Lower lobe of right lung (tissue), 2 donors: ENCODE measurements at places on chromosomes 2 and 18. TPM values are rescaled to one million over a fixed set of nuclear protein-coding genes. Genes with fewer than 3 reads are reported as not detected.

DNA sequence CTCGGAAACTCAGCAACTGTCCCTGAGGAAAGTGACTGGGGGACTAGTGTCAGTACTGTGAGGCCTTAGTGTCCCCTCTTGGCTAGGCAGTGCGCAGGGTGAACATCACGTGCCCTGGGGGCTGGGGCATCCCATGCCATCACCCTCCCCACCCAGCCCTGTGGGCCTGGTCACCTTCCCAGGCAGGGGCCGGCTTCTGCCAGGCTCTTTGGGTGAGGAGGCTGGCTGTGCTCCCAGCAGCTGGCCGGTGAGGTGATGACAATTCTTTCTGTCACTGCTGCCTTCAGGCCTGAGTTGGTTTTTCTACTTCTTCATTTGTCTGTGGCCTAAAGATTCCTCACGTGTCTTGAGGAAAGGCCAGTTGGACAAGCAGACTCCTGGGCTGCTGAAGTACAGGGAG lies 180.8 kb downstream of the KLHL29 start:
- no peak for DNase-seq
- no peak overlapping the region for H3K4me3 ChIP-seq
- H3K36me3 ChIP-seq: no peaks in the 10 kb centered on the region
- H3K4me1 ChIP-seq: peaks cover 31% of the 10 kb centered on the region
- no peaks in the 10 kb centered on the region for H3K27me3 ChIP-seq
- H3K27ac ChIP-seq: no peak overlapping the region

DNA sequence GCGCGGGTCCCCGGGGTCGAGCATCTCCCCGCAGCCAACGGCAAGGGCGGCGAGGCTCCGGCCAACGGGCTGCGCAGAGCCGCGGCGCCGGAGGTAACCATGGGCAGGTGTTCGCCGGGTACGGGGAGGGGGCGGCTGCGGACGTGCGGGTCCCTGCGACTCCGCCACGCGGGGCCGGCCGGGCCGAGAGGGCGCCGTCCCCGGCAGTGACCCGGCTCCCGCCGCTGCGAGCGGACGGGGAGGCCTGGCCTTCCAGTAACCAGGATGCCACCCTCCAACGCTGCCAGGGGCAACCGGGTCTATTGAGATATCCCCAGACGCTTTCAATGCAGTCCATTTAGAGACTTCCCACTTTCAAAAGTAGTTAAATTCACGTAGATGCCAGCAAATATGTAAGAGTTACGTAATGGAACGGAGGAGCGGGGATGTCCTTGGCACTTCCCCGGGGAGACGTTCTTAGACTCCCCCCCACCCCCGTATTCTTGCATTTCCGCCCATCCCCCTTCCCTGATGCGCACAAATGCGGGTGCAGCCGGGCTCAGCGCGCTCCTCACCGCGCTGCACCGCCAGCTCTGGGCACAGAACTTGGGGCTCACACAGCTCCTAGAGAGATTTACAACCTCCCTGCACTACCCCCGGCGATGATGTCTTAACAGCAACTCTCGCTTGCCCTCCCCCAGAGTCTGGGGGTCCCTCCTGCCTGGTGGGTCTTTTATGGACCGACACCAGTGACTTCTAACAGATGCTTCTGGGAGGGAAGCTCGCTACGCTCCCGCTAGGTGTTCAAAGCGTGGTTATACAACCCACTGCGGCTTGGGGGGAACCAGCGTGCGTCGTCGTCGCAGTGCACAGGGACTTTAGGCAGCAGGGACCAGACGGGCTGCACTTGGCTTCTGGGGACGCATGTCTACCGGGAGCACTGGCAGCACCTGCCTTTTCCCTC lies 657 bp downstream of the SGPP2 start:
- no peaks in the 10 kb centered on the region for H3K36me3 ChIP-seq
- peaks cover 32% of the 10 kb centered on the region for H3K4me1 ChIP-seq
- H3K27me3 ChIP-seq: peaks cover 29% of the 10 kb centered on the region

DNA sequence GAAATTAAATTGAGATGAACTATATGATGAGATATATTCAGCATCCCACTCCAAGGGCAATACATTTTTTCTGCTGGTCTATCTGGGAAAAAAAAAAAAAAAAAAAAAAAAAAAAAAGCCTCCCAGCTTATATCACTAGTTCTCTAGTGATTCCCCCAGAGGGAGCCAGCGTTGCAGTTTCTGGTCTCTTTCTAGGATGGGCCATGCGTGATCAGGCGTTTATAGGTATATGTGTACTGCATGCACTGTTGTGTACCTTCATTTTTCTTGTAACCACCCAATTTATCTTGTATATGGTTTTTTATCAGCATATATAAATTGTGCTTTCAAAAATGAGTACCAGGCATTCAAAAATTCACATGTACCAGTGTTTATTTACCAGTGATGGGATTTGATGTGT lies 35.1 kb downstream of the DCDC2C start:
- H3K27ac ChIP-seq: no peak overlapping the region
- no peaks in the 10 kb centered on the region for H3K36me3 ChIP-seq
- no peak overlapping the region for H3K4me3 ChIP-seq
- DNase-seq: no peak
- no peaks in the 10 kb centered on the region for H3K27me3 ChIP-seq

DNA sequence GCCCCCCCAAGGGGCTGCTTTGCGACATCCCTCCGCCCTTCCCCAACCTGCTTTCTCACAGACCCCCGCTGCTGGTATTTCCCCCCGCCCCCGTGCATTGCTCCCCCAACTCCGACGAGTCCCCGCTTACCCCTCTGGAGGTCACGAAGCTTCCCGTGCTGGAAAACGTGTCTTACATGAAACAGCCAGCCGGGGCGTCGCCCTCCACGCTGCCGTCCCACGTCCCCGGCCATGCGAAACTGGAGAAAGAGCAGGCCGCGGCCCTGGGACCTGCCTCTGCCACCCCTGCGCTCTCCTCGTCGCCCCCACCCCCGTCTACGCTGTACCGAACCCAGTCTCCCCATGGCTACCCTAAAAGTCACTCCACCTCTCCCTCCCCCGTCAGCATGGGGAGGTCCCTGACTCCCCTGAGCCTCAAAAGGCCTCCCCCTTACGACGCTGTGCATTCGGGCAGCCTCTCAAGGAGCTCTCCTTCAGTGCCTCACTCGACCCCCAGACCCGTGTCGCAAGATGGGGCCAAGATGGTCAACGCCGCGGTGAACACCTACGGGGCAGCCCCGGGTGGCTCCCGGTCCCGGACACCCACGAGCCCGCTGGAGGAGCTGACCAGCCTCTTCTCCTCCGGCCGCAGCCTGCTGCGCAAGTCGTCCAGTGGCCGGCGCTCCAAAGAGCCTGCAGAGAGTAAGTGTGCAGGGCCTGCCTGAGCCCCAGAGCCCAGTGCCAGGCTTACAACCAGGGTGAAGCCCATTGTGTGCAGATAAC lies 183.0 kb downstream of the NYAP2 start:
- H3K36me3 ChIP-seq: no peaks in the 10 kb centered on the region
- H3K4me3 ChIP-seq: no peak overlapping the region
- no peaks in the 10 kb centered on the region for H3K27me3 ChIP-seq
- DNase-seq: peak; percentile 46
- H3K4me1 ChIP-seq: no peaks in the 10 kb centered on the region

- no peak overlapping the region for H3K27ac ChIP-seq
- no peak for DNase-seq
- no peaks in the 10 kb centered on the region for H3K27me3 ChIP-seq
- H3K4me1 ChIP-seq: no peaks in the 10 kb centered on the region
Measured at GRCh38 chr2:173431191-173431590, 76.5 kb downstream of the CDCA7 start.

- H3K36me3 ChIP-seq: no peaks in the 10 kb centered on the region
- no peak for DNase-seq
- no peak overlapping the region for H3K27ac ChIP-seq
- H3K4me1 ChIP-seq: peaks cover 12% of the 10 kb centered on the region
- no peak overlapping the region for H3K4me3 ChIP-seq
- no peaks in the 10 kb centered on the region for H3K27me3 ChIP-seq
Measured at GRCh38 chr2:224957540-224958461, 84.5 kb downstream of the DOCK10 start.

DNA sequence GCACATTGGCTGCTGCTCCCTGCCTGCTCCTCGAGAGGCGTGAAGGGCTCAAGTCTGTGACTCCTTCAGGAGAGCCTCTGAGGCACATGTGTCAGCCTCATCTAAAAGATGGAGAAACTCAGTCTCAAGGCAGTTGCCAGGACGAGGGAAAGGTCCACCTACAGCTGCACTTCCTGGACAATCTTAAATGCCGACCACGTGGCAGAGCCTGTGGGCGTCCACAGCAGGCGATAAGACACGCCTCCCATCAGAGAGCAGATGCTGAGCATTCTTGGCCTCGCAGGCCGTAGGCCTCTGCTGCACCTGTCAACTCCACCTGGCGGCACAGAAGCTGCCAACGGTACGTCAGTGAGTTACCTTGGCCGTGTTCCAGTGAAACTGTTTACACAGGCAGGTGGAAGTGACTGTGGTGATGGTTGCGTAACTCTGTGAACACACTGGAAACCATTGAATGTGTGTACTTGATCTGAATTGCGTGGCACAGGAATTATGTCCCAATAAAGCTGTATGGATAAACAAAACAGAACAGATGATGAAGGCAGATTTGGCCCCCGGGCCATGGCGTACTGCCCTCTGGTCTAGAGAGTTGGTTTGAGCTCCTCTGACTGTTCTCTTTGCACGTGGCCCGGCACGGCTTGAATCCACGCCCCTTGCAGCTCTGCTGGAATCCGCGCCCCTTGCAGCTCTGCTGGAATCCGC lies 114.5 kb downstream of the RNF144A start:
- peak; percentile 91 for DNase-seq
- no peaks in the 10 kb centered on the region for H3K27me3 ChIP-seq
- no peak overlapping the region for H3K4me3 ChIP-seq
- peaks cover 6% of the 10 kb centered on the region for H3K36me3 ChIP-seq
- peak overlapping the region; percentile 16 for H3K27ac ChIP-seq
- peaks cover 39% of the 10 kb centered on the region for H3K4me1 ChIP-seq

- no peak for DNase-seq
- H3K4me1 ChIP-seq: no peaks in the 10 kb centered on the region
- H3K36me3 ChIP-seq: peaks cover 14% of the 10 kb centered on the region
- H3K27me3 ChIP-seq: no peaks in the 10 kb centered on the region
Measured at GRCh38 chr2:74671479-74671878, 17.4 kb downstream of the SEMA4F start.

- peaks cover 23% of the 10 kb centered on the region for H3K4me1 ChIP-seq
- H3K4me3 ChIP-seq: no peak overlapping the region
- no peak overlapping the region for H3K27ac ChIP-seq
Measured at GRCh38 chr2:26971911-26972786, 1.7 kb downstream of the MAPRE3 start.

- no peaks in the 10 kb centered on the region for H3K4me1 ChIP-seq
- H3K4me3 ChIP-seq: no peak overlapping the region
- DNase-seq: no peak
- no peak overlapping the region for H3K27ac ChIP-seq
Measured at GRCh38 chr2:235928751-235929370, 239.3 kb downstream of the GBX2 start.

DNA sequence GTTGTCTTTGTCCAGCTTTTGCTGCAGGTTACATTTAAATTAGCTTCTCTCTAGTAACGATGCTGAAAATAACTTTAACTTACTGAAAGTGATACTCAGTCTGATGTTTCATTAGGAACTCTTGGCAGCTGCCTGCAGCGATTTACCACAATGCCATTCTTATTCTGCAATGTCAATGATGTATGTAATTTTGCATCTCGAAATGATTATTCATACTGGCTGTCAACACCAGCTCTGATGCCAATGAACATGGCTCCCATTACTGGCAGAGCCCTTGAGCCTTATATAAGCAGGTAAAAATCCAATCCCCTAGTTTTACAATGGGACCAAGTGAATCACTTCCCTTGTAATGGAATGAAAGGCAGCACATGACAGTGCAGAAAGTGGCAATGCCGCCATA lies 16.3 kb upstream of the MFF start:
- H3K36me3 ChIP-seq: no peaks in the 10 kb centered on the region
- H3K4me3 ChIP-seq: no peak overlapping the region
- H3K4me1 ChIP-seq: no peaks in the 10 kb centered on the region
- DNase-seq: no peak
- H3K27ac ChIP-seq: no peak overlapping the region

DNA sequence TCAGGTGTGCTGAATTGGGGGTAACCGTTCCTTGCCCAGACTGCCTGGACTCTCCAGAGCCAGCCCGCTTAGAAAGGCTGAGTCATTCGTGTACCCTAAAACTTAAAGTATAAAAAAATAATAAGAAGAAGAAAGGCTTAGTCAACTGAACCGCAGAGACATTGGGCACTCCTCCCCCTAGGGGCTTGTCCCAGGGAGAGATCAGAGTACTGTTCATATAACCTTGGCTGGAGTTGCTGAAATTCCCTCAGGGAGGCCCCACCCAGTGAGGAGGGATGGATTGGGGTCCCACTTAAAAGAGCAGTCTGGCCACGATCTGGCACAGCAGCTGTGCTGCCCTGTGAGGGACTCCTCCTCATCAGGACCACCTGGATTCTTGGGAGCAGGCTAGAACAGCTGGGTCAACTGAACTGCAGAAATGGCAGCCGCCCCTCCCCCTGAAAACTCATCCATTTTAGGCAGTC lies 37.2 kb downstream of the ANKRD12 start:
- no peak overlapping the region for H3K27ac ChIP-seq
- no peaks in the 10 kb centered on the region for H3K27me3 ChIP-seq
- H3K36me3 ChIP-seq: no peaks in the 10 kb centered on the region
- peaks cover 46% of the 10 kb centered on the region for H3K4me1 ChIP-seq
- no peak overlapping the region for H3K4me3 ChIP-seq

DNA sequence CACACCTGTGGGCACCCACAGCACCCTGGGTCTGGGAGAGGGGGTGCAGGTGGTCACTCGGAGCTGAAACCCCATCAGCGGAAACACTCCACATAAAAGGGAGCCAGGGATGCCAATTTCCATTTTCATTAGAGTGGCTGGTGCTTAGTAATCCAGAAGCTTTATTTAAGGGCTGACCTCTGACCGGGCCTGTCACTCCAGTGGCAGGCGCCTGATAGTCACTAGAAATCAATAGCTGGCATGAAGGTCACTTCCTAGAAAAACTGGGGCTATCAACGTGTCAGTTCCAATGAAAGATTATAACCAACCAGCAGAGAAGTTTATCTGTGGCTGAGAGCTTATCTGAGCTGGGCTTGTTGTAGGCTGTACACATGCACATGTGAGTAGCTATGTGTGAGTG lies 333.7 kb upstream of the SKOR2 start:
- H3K27me3 ChIP-seq: no peaks in the 10 kb centered on the region
- H3K4me1 ChIP-seq: no peaks in the 10 kb centered on the region
- no peak overlapping the region for H3K27ac ChIP-seq
- DNase-seq: no peak
- no peak overlapping the region for H3K4me3 ChIP-seq

GRCh38 chr2:1654696-1655374 lies 89.5 kb downstream of the PXDN start:
- H3K36me3 ChIP-seq: peaks cover 5% of the 10 kb centered on the region
- no peak overlapping the region for H3K27ac ChIP-seq
- no peak for DNase-seq

GRCh38 chr18:8745355-8746014 lies 40.1 kb downstream of the MTCL1 start:
- no peaks in the 10 kb centered on the region for H3K4me1 ChIP-seq
- H3K36me3 ChIP-seq: no peaks in the 10 kb centered on the region
- no peak overlapping the region for H3K27ac ChIP-seq
- no peak for DNase-seq

GRCh38 chr18:26406854-26407517 lies 141.4 kb downstream of the KCTD1 start:
- no peaks in the 10 kb centered on the region for H3K4me1 ChIP-seq
- H3K27me3 ChIP-seq: no peaks in the 10 kb centered on the region
- H3K36me3 ChIP-seq: no peaks in the 10 kb centered on the region
- H3K4me3 ChIP-seq: no peak overlapping the region

KCNF1 gene
- total RNA-seq: not detected

PDE1A gene
- 5.2 TPM for total RNA-seq

PSD4 gene
- 43.2 TPM for total RNA-seq

PDE6D gene
- total RNA-seq: 18.5 TPM

ST8SIA5 gene
- total RNA-seq: not detected

OSR1 gene
- 15.5 TPM for total RNA-seq

TMEFF2 gene
- not detected for total RNA-seq

CYP26B1 gene
- total RNA-seq: 2.5 TPM

CRYBA2 gene
- total RNA-seq: not detected
